ENCODE measurements at places on chromosomes 4 and X.

- no peak for DNase-seq
Measured at GRCh38 chr4:11791797-11792196, 363.1 kb upstream of the HS3ST1 start.

GRCh38 chr4:185062606-185063005 is 44.3 kb downstream of the HELT start:
- no peak for DNase-seq

DNA sequence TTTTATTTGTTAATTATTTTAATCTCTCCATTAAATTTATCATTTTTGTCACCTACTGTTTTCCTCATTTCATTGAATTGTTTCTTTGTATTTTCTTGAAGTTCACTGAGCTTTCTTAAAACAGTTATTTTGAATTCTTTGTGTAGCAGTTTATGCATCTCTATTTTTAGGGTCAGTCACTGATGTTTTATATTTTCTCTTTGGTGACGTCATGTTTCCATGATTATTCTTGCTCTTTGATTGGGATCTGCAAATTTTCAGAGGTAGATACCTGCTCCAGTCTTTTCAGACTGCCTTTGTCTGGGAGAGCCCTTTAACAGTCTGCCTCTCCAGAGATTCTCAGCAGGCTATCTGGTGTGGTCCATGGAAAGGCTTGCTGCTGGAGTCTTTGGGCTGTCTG is 25.6 kb upstream of the TRPC5 start:
- no peak for DNase-seq

DNA sequence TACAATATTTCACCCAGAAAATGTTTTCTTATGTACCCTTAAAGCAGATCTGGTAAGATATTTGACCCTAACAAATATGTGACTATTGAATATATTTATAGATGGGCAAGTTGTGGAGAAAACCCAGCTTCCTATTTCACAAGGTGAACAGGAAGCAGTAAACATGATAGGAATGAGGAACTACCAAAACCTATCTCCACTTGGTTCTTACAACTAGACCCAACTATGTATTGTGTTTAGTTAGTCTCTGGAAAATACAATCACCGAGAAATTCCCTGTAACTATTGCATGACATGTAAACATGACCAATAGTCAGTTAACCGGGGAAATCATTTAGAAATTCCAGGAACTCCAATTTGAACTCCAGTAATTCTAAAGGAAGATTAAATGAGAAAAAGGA is 8.4 kb upstream of the RXFP1 start:
- no peak for DNase-seq

- no peak for DNase-seq
Measured at GRCh38 chr4:103934178-103934789, 214.5 kb upstream of the TACR3 start.

- DNase-seq, result no peak
Measured at GRCh38 chrX:118156254-118156952, 39.8 kb upstream of the KLHL13 start.

DNA sequence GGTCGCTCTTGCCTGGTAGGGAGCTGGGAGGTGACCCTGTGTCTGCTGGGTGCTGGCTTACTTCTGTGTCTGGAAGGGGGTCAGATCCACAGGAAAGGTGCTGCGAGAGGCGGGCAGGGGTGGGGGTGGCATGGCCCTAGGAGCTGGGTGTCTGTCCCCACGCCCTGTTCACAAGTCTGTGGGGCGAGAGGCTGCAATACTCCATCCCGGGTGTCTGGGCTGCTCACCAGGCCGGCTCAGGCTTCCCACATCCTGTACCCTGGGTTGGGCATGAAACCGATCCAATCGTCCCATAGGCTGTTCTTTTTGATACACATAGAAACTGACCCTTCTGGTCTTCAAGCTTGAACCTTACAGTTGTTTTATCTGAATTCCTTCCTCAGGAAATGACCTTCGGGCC is 993 bp upstream of the CTAG2 start:
- no peak for DNase-seq

- DNase-seq, result no peak
Measured at GRCh38 chr4:146104541-146104940, 71.0 kb upstream of the LSM6 start.

GRCh38 chrX:32530802-32531403 is 680.4 kb downstream of the DMD start:
- DNase-seq, result no peak

- DNase-seq, result no peak
Measured at GRCh38 chr4:79663141-79663540, 255.1 kb upstream of the GK2 start.

GRCh38 chr4:153750197-153750817 is 9.5 kb downstream of the RNF175 start:
- DNase-seq, result no peak

- no peak for DNase-seq
Measured at GRCh38 chrX:1242891-1243402, 25.7 kb upstream of the CSF2RA start.
